Testis (tissue), 5 donors: ENCODE measurements at places on chromosomes 11 and 22. TPM values are rescaled to one million over a fixed set of nuclear protein-coding genes. Genes with fewer than 3 reads are reported as not detected.

SYT12 gene
- 3.4 TPM for total RNA-seq

LRRC51 gene
- 84.6 TPM for total RNA-seq

MPPED2 gene
- 13.1 TPM for total RNA-seq

SEC14L3 gene
- total RNA-seq = 0.25 TPM

RIMBP3B gene
- 12.1 TPM for total RNA-seq

DNA sequence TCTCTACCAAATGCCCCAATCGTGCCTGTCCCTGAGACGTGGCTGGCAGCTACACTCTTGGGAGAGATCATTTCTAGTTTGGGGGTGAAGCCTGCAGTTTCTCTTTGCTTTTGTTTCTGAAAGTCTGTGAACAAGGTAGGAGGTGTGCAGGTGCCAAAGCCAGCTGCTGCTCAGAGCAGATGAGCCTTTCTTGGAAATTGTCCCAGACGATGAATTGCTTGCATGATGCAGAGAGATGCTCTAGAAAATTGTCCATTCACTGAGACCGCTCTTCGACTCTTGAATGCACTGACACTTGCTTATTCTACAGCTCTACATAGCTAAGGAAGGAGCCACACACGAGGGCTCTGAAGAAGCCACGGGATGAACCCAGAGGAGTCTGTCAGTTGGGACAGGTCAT lies 225.6 kb upstream of the E2F8 start:
- no peak overlapping the region for H3K27ac ChIP-seq
- no peaks in the 10 kb centered on the region for H3K27me3 ChIP-seq
- no peak for DNase-seq
- H3K4me3 ChIP-seq = no peak overlapping the region
- no peaks in the 10 kb centered on the region for H3K4me1 ChIP-seq
- no peaks in the 10 kb centered on the region for H3K36me3 ChIP-seq

DNA sequence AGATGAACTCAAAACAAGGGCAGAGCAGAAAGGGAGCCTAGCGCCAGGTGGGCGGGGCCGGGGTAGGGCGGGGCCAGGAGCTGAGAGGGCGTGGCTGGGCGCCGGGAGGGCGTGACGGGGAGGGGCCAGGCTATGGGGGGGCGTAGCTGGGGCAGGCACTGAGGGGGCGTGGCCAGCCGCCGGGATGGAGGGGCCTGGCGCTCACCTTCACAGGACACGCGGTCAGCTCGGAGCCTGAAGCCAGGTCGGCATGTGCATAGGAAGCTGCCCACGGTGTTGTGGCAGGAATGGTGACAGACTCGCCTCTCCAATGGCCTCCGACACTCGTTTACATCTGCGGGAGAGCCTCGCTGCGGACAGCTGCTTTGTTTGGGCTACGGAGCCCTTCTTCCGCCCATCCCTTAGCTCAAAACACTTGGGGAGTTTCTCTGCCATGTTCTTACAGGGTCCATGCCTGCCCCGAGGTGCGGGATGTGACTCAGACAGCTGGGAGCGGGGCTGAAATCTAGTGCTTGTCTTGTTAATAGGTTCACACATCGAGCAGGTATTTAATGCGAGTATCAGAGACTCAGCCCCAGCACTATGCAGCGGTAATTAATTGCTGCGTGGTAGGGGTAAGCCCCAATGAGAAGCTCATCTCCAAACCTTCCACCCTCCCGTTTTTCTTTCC lies 13.4 kb downstream of the VWCE start:
- H3K27ac ChIP-seq = no peak overlapping the region
- peak; percentile 82 for DNase-seq
- H3K36me3 ChIP-seq = no peaks in the 10 kb centered on the region
- peak overlapping the region; percentile 39 for H3K4me3 ChIP-seq

GRCh38 chr22:25062386-25063085 lies 110.0 kb downstream of the KIAA1671 start:
- H3K4me3 ChIP-seq = no peak overlapping the region
- H3K36me3 ChIP-seq = no peaks in the 10 kb centered on the region
- no peak overlapping the region for H3K27ac ChIP-seq
- no peaks in the 10 kb centered on the region for H3K27me3 ChIP-seq
- no peak for DNase-seq
- no peaks in the 10 kb centered on the region for H3K4me1 ChIP-seq

GRCh38 chr11:19632499-19632834 lies 80.2 kb upstream of the NAV2 start:
- no peaks in the 10 kb centered on the region for H3K36me3 ChIP-seq
- no peaks in the 10 kb centered on the region for H3K27me3 ChIP-seq
- no peak overlapping the region for H3K27ac ChIP-seq
- peaks cover 19% of the 10 kb centered on the region for H3K4me1 ChIP-seq

GRCh38 chr11:9139628-9140357 lies 48.4 kb upstream of the SCUBE2 start:
- H3K36me3 ChIP-seq = no peaks in the 10 kb centered on the region
- H3K4me1 ChIP-seq = peaks cover 15% of the 10 kb centered on the region
- H3K27me3 ChIP-seq = no peaks in the 10 kb centered on the region
- no peak for DNase-seq
- no peak overlapping the region for H3K27ac ChIP-seq

DNA sequence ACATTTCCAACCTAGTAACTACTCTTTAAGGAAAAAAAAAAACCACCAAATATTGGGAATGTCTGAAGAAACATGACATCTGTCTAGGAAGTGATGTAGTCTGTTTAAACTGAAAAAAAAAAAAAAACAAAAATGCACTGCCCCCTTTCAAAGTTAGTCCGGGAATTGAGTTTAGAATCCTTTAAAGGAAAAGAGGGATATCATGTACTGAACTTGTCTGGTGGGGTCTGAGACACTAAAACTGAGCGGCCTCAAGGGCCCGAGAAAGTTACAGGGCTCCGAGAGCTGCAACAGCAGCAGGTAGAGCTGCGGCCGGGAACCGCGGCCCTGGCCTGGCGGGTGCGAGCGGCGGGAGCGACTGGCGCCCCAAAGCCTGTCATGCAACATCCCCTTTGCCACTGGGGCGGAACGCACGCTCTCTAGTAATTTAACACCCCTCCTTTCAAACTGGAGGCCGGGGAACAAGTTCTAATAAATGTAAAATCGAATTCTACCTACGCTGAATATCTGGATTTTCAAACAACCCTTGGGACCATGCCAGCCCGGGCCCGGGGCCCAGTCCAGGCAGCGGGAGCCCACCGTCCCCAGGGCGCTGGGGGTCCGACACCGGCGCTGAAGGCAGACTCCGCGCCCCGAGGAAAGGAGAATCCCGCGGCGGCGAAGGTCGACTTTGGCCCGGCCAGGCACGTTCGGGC lies 736 bp downstream of the RDX start:
- H3K36me3 ChIP-seq = no peaks in the 10 kb centered on the region
- H3K4me3 ChIP-seq = peak overlapping the region; percentile 92
- peak overlapping the region; percentile 95 for H3K27ac ChIP-seq
- DNase-seq = peak; percentile 66

- H3K27ac ChIP-seq = no peak overlapping the region
- H3K36me3 ChIP-seq = no peaks in the 10 kb centered on the region
- DNase-seq = no peak
These were observed 21.9 kb downstream of the TP53I11 start for GRCh38 chr11:44928816-44929215.

- H3K27ac ChIP-seq = no peak overlapping the region
- no peaks in the 10 kb centered on the region for H3K27me3 ChIP-seq
- peaks cover 3% of the 10 kb centered on the region for H3K4me1 ChIP-seq
These were observed 210.8 kb downstream of the CEP164 start for GRCh38 chr11:117538263-117539135.

DNA sequence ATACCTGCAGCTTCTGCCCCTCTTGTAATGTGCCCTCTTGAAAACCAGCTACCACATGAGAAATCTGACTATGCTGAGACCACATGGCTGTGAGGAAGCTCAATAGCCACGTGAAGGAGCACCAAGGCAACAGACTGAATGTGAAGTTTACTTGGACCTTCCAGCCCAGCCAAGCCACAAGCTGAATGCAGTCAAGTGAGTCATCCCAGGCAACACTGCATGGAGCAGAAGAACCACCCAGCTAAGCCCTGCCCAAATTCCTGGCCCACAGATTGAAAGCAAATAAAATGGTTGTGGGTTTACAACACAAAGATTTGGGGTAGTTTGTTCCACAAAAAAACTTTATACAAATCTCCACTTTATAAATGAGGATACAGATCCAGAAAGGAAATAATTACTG lies 114.5 kb downstream of the TIMP3 start:
- no peak for DNase-seq
- H3K36me3 ChIP-seq = no peaks in the 10 kb centered on the region
- no peaks in the 10 kb centered on the region for H3K27me3 ChIP-seq

DNA sequence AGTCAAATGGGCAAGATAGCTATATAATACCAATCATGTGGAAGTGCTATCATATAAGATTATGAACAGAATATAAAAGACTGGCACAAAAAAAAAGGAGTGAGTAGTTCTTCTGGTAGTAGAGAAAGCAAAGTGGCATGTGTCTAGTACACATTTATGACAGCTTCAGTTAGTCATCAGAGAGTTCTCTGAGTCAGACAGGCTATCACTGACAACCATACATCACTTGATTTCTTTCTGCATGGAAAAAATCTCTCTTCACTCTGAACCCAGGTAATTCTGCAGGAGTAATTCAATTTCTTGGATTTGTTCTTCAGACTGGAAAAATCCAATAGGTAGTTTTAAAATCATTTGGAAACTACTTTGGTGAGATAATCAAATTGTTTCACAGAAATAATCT lies 286.8 kb upstream of the ANO3 start:
- H3K4me3 ChIP-seq = no peak overlapping the region
- no peaks in the 10 kb centered on the region for H3K36me3 ChIP-seq
- H3K27ac ChIP-seq = no peak overlapping the region
- H3K27me3 ChIP-seq = no peaks in the 10 kb centered on the region
- DNase-seq = no peak

DNA sequence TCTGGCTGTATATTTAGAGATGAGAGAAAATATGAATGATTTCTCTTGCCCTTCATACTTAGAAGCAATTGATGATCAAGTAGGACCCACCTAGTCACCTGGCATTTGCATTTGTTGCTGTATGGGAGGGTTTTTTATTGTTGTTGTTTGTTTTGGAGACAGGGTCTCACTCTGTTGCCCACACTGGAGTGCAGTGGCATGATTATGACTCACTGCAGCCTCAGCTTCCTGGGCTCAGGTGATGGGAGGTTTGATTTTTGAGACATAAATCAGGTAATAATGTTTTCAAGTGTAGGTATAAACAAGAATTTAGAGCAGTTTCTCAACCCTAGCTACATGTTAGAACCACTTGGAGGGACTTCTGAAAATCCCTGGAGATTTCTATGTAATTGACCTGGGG lies 63.0 kb downstream of the TNRC6B start:
- no peak overlapping the region for H3K4me3 ChIP-seq
- H3K27ac ChIP-seq = no peak overlapping the region
- no peaks in the 10 kb centered on the region for H3K36me3 ChIP-seq
- H3K27me3 ChIP-seq = no peaks in the 10 kb centered on the region

GRCh38 chr11:18731949-18732821 lies 6.2 kb upstream of the IGSF22 start:
- no peaks in the 10 kb centered on the region for H3K36me3 ChIP-seq
- H3K27ac ChIP-seq = no peak overlapping the region
- H3K27me3 ChIP-seq = no peaks in the 10 kb centered on the region
- H3K4me3 ChIP-seq = no peak overlapping the region

DNA sequence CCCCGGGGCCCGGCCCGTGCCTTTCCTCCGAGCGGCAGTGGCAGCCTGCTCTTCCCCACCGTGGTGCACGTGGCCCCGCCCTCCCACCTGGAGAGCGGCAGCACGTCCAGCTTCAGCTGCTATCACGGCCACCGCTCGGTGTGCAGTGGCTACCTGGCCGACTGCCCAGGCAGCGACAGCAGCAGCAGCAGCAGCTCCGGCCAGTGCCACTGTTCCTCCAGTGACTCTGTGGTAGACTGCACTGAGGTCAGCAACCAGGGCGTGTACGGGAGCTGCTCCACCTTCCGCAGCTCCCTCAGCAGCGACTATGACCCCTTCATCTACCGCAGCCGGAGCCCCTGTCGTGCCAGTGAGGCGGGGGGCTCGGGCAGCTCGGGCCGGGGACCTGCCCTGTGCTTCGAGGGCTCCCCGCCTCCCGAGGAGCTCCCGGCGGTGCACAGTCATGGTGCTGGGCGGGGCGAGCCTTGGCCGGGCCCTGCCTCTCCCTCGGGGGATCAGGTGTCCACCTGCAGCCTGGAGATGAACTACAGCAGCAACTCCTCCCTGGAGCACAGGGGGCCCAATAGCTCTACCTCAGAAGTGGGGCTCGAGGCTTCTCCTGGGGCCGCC lies 11.9 kb downstream of the C22orf31 start:
- H3K4me1 ChIP-seq = no peaks in the 10 kb centered on the region
- DNase-seq = no peak
- no peaks in the 10 kb centered on the region for H3K27me3 ChIP-seq

- DNase-seq = no peak
- H3K4me1 ChIP-seq = no peaks in the 10 kb centered on the region
- H3K27me3 ChIP-seq = no peaks in the 10 kb centered on the region
- no peaks in the 10 kb centered on the region for H3K36me3 ChIP-seq
- H3K4me3 ChIP-seq = no peak overlapping the region
These were observed 31.2 kb downstream of the ALG9 start for GRCh38 chr11:111840143-111840542.

DNA sequence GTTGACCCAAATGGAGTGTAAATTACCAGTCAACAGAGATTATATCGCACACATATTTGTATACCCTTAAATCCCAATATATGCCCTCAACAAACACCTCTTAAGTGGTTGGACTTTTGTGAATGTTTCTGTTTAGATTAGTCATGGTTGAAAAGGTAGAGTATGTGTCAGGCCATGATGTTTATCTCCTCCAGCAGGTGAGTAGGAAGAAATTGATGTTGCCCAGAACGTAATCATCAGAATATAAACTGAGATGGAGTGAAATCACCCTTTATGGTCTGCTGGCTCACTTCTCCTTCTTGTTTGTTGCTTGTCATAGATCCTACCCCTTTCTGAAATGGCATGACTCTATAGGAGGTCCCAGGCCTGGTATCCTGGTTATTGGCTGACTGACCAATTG lies 431.8 kb downstream of the ETS1 start:
- no peak overlapping the region for H3K4me3 ChIP-seq
- no peaks in the 10 kb centered on the region for H3K4me1 ChIP-seq
- H3K27me3 ChIP-seq = no peaks in the 10 kb centered on the region
- no peak for DNase-seq

- no peak overlapping the region for H3K27ac ChIP-seq
- H3K27me3 ChIP-seq = no peaks in the 10 kb centered on the region
- H3K4me1 ChIP-seq = no peaks in the 10 kb centered on the region
- no peak overlapping the region for H3K4me3 ChIP-seq
- H3K36me3 ChIP-seq = no peaks in the 10 kb centered on the region
These were observed 62.7 kb upstream of the SHISAL1 start for GRCh38 chr22:44375451-44375850.

GRCh38 chr11:31995525-31996094 lies 95.3 kb upstream of the RCN1 start:
- no peak overlapping the region for H3K27ac ChIP-seq
- H3K27me3 ChIP-seq = no peaks in the 10 kb centered on the region
- no peak for DNase-seq
- H3K4me3 ChIP-seq = no peak overlapping the region
- H3K36me3 ChIP-seq = no peaks in the 10 kb centered on the region

DNA sequence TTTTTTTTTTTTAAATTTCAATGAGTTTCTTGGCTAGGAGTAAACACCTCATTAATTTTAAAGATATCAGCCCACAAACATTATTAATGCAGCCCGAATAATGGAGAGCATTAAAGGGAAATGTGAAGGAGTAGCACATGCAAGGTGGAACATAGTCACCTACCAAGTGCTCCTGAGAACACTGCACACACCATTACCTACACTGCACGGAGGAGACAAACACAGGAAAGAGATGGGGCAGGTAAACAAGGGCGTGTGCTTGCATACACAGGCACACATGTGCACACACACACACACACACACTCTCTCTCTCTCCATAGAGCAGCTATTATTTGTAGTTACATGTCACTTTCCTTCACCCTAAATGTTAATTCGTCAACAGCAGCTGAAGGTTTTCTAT lies 30.2 kb downstream of the HTR3B start:
- no peaks in the 10 kb centered on the region for H3K36me3 ChIP-seq
- H3K27me3 ChIP-seq = no peaks in the 10 kb centered on the region
- H3K4me3 ChIP-seq = no peak overlapping the region
- no peak overlapping the region for H3K27ac ChIP-seq
- no peak for DNase-seq
- no peaks in the 10 kb centered on the region for H3K4me1 ChIP-seq
